DMS53 (cell line): ENCODE measurements at places on chromosomes 4 and X.

DNA sequence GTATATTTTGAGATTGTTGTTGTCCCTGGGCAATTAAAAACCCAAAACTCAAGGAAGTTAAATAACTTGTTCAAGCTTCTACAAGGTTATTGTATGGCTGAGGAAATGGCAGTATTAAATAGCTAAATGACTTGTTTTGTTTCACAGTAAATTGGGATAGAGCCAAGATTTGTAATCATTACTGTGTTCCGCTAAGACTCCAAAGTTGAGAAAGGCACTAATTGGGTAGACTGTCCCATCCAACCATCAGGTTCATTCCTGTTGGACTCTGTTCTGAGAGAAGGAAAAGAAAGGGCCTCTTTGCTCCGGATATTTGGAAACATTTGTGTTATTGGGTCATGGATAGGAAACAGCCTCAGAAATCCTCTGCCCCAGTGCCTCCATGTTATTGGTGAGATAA is 82.2 kb downstream of the DCLK2 start:
- no peak for DNase-seq

DNA sequence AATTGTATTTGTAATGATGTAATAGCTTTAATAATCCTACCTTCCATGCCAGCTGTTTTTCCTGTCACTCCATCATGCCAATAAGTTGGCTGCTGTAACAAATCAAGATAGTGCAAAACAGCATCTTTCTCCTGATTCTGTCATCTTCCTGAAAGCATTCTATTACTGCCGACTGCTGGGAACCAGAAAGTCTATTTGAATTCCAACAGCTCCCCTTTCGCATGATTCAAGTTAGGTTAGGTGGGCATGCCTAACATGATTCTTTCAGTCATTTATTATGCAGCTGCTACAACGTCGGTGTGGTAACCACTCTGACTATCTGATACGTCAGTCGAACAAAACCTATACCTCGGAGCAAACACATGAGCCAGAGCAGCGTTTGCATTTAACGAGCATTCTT is 127.9 kb upstream of the DMD start:
- peak; percentile 57 for DNase-seq

DNA sequence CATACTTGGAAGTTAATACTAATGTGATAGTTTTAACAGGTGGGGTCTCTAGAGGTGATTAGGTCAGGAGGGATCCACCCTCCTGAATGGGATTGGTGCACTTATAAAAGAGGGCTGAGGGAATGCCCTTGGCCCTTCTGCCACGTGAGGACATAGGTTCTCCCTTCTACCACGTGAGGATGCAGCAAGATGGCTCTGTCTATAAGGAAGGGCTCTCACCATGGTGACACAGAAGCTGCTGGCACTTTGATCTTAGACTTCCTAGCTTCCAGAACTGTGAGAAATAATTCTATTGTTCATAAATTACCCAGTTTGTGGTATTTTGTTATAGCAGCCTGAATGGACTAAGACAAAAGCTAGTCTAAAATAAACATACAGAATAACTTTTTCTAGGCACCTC is 1.0 kb downstream of the AADAT start:
- no peak for DNase-seq

DNA sequence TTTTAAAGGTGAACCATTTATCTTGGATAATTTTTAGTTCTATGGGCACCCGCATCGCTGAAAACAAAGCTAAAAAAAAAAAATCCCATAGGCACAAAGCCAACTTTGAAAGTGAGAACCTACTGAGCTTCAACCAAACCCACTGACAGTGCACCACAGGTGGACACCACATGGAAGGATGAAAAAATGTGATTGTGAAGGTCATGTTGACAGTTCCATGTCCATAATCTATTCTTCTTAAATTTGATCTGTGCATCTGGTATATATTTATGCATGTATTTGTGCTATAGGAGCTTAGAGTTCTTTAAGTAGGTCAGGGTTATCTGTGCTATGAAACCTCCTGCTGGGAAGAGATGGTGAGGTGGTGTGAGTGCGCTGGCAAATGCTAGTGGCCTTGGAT is 374.3 kb downstream of the SPRY1 start:
- DNase-seq: no peak

- DNase-seq: no peak
These were observed 82.7 kb upstream of the TEX13C start for GRCh38 chrX:125236955-125237354.

- no peak for DNase-seq
These were observed 26.4 kb downstream of the ENPP6 start for GRCh38 chr4:184191267-184191666.

GRCh38 chr4:65665771-65666523 is 4.3 kb downstream of the EPHA5 start:
- DNase-seq: peak; percentile 22

DNA sequence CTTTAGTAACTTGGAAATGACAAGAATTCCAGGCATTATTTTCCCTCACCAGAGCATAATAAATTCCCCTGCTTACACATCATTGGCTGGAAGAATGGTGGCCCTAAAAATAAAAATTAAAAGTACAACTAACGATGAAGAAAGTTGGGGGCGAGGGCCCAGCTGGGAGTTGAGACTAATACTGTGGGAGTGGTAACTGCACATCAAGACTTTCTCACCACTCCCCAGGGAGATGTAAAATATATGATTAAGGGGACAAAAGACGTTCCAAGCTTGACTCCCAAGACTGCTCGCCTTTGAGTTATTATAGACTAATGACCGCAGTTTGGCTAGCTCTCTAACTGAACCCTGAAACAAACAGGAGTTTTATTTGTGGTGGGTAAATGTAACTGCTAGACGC is 30.0 kb downstream of the SMIM31 start:
- no peak for DNase-seq

GRCh38 chrX:16836371-16836770 is 33.8 kb downstream of the RBBP7 start:
- DNase-seq: peak; percentile 31

GRCh38 chr4:108058685-108059440 is 69.2 kb downstream of the HADH start:
- DNase-seq: peak; percentile 57

GRCh38 chr4:11470438-11471045 is 41.8 kb upstream of the HS3ST1 start:
- DNase-seq: no peak

DNA sequence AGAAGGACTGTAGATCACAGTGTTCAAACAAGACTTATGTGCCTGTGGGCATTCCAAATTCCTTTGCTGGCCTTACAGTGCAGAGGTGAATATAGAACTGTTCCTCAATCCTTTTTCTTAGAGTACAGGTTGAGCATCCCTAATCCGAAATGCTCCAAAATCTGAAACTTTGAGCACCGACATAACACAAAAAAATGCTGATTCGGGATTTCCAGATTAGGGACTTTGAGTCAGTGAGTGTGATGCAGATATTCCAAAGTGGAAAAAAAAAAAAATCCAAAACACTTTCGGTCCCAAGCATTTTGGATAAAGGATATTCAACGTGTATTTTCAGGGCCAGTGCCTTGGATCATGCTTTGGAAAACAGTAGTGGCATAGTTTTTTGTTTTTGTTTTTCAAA is 9.2 kb downstream of the SMS start:
- DNase-seq: no peak

DNA sequence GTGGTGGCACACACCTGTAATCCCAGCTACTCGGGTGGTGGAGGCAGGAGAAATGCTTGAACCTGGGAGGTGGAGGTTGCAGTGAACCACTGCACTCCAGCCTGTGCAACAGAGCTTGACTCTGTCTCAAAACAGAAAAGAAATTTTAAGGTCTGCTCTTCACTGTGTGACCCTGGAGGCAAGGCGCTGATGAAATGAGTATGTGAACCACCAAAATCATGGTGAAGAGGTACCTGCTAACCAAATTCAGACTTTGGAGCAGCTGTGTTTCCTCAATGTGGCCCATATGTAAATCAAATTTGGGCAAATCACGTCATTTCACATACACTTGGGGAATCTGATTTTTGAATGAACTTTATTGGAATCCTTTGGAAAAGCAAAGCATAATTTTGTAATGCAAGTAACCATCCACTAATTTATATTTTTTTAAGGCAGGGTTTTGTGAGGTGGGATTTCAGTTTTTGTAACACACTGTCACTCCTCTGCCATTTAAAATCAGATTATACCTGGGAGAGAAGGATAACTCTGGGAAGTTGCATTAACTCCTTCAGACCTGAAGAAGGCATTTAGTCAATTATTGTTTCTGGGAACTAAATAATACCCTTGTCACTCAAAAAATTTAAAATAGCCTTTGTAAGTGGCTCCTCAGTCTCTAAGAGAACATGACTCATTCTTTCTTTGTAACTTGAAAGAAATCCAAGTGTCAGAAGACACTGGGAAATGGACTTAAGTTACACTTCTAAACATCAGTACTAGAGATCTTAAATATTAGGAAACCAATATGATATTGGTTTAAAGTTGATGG is 24.0 kb downstream of the DOCK11 start:
- DNase-seq: no peak

DNA sequence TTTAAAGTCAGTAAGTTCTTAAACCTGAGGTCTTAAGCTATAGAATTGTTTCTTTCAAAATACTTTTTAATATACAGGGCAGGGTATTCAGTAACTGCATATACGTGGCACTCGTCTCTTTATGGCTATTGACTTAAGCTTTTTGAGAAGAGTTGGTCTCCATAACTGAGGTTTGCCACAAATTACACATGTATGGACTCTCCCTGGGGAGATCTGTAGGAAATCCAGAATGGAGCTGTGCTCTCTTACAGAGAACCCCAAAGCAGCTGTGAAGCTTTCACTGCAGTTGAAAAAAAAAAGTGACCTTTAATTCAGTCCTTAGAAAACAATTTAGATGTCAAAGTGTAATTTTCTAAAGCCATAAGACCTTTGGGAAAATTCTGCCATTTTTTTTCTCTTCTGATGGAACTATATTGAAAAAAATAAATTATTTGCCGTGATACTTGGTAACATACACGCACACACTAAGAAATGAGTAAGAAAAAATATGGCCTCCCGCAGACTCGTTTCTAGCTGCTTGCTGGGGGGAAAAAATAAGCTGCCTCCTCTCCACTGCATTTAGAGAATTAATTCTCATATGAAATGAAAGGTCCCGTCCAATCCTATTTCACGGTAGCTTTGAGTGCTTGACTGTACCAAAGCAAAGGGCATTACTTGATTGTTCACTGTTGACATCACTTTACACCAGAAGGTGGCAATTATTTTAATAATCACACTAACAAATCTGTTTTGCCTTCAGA is 159.4 kb upstream of the TENM3 start:
- no peak for DNase-seq

GRCh38 chr4:10715135-10715534 is 30.6 kb upstream of the CLNK start:
- no peak for DNase-seq

DNA sequence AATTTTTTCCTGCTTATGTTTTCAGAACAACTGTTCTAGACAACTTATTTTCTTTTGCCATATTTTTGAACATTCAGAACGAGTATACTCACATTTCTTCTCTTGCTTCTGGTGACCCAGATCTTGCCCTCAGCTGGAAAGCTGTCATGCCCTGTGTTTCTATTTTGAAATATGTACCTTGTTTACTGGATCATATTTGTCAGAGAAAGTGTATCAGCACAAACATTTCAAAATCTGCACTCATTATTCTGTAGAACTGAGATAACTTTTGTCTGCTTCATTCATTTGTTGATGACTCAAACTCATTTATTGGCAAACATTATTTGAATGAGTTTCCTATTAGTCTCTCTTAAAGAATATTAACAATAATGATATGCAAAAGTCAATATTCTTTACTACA is 46.2 kb upstream of the FAM9A start:
- no peak for DNase-seq

- DNase-seq: no peak
These were observed 213.1 kb upstream of the HDX start for GRCh38 chrX:84715315-84715714.

GRCh38 chr4:48578132-48578968 is 88.3 kb downstream of the ZAR1 start:
- DNase-seq: peak; percentile 84

- DNase-seq: no peak
These were observed 169.2 kb upstream of the RBPJ start for GRCh38 chr4:26151615-26152014.

DNA sequence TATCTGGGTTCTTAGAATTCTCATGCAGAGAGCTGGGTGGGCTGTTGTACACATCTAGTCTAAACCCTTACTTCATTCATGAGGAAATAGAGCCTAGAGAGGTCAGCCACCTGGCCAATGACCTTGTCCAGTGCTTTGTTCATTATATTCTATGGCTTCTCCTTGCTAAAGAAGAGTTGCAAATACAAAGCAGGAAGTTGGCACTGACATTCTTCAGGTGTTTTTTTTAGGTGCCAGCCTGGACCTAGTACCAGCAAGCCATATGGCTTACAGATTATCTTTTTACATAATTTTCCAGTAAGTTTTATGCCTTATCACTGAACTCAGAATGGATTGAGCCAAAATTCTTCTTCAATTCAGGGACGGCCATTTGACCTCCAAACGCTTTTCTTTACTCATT is 54.7 kb upstream of the PGM2 start:
- no peak for DNase-seq

GRCh38 chrX:117834076-117834475 is 282.5 kb downstream of the KLHL13 start:
- no peak for DNase-seq

- peak; percentile 16 for DNase-seq
These were observed 99.5 kb upstream of the CTSO start for GRCh38 chr4:156053174-156053573.

DNA sequence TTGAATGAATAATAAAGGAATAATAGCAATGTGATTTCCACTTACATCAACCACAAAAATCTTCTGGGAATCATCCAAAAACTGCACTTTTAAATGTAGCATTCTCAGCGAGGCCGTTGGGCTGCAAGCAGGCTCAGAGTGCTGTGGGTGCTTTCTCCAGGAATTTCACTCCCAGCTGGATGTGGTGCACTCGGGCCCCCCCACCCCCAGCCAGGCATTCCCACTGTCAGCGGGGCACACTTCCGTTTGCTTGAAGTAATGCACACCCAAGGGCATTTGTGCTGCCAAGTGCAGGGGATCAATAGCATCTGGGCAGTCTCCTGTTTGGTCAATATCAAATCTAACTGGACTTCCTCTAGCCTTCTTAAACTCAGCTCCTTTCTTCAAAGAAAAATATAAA is at the start of gene FRMD7:
Gene FRMD7 (minus strand): TSS at position 278 of the 400 bp plus-strand sequence. CDS start 176 bp downstream, at position 102.
- no peak for DNase-seq

GRCh38 chrX:19030805-19031204 is 46.9 kb upstream of the PHKA2 start:
- DNase-seq: peak; percentile 55

- no peak for DNase-seq
These were observed 59.2 kb downstream of the CPLX1 start for GRCh38 chr4:766559-767283.

DNA sequence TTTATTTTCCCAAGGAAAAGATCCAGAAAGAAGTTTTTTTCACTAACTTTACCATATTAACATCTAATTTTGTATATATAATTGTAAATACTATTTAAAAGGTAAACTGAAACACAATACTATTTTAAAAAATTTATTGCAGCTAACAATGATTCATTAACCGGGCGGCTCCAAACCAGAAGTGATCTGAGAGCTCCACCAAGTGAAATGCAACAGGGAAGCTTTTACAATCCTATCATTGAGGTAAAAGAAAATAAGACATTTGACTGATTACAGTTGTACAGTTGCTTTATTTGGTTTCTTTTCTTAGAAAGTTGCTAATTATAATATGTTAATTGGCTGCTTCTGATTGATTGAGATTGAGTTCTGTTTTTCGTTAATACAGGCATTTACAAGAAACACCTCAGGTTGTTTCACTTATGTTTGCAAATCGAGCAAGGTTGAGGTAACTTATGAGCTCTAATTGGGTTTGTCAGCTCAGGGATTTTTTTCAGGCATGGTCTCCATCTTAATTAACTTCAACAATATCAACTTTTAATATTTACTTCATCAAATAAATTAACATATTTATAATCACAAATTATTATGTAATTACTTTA is 220.2 kb upstream of the UGT8 start:
- peak; percentile 54 for DNase-seq

- DNase-seq: peak; percentile 89
These were observed 65.3 kb downstream of the CLNK start for GRCh38 chr4:10619220-10619619.
